Inflammatory macrophage treated with lipopolysaccharide for 4 hours (primary cell): ENCODE measurements at places on chromosomes 13 and 19.

DNA sequence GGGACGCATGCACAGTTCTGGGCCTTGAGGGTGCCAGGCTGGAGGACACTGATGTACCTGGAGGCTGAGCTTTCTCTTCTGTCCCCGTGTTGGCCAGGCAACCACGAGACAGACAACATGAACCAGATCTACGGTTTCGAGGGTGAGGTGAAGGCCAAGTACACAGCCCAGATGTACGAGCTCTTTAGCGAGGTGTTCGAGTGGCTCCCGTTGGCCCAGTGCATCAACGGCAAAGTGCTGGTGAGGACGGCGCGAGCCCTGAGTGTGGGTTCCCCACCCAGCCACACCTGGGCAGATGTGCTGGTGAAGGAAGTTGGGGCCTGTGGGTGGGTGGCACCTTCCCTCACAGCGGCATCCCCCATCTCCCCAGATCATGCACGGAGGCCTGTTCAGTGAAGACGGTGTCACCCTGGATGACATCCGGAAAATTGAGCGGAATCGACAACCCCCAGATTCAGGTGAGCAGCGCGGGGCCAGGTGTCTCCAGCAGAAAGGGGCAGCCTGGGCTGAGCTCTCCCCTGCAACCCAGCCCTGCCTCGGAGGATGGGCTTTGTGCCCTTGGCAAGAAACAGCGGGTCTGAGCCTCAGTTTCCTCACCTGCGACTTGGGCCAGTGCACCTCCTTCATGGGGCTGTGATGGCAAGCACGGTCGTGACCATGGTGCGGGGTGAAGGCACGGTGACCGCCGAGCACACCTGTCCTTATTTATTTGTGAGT lies 26.2 kb downstream of the CCDC8 start:
- no peak for DNase-seq

DNA sequence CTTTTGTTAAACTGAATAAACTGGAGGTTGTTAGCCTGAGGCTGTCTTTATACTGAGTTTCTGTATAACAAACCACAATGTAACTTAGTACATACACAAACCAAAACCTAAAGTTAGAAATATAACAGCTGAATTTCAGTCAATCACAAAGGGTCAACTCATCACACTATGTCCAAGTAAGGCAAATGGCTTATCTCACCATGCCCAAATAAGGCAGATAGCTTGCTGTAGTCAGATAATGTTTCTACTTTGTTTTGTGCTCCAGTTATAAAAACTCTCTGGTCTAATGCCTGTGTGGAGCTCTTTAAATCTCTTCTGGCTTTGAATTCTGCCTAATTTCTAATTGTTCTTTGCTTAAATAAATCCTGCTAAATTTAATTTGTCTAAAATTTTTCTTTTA lies 1323.4 kb upstream of the ATXN8OS start:
- DNase-seq: no peak

GRCh38 chr13:75736173-75736572 lies 100.0 kb downstream of the LMO7 start:
- no peak for DNase-seq

DNA sequence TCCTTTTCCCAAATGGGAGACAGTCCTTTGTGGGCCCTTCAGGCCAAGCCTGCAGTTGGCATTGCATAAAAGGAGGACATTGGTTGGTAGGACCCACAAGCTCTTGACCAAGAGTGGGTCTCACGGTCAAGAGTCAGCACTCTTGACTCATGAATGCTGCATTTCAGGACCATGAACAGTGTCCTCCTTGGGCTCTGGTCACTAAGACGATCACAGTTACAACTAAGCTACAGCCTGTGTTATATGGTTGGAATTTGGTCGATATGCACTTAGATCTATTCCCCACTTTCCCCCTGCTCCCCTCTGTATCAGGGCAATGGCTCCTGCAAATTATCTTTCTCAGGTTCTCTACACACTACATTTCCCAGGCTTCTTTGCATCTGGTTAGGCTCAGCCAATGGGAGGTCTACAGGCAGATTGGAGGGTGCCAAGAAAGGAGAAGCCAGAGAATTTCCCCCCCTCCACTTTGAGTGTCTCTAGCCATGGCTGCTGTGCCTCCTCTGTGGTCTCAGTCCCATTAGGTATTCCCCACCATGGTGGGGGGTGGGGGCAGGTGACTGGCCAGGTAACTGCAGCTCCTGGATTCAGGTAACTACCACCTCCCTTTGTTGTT lies 3.1 kb upstream of the OLFM2 start:
- no peak for DNase-seq

DNA sequence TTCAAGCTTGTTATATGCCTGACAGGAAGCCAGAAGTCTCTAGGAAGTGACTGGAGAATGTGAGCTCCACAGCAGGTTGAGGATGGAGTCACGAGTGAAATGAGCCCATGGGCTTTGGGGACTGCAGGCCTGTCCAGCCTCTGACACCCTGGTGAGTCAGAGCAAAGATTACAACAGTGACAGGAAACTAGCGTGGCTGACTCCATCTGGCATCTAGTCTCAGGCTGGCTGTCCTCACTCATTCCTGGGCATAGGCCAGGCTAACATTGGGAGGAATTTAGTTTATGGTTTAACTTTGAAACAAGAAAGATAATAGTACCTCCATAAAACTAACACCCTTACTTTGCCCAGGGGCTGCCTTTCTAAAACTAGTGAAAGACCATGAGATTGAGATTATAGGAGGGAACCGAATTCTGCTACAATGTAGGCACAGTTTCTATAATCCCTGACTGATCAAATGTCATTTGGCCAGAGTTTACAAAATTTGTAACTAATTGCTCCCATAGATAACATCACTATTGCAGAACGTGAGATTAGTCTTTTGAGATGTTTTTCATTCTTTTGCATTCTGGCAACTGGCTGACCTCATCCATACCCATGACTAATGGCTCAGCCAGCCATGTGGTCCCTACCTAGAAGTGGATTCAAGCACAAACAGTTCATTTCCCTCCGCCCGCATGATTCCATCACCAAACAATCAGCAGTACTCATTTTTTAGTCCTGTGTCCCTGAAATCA lies 28.4 kb downstream of the PSG1 start:
- DNase-seq: peak; percentile 19

DNA sequence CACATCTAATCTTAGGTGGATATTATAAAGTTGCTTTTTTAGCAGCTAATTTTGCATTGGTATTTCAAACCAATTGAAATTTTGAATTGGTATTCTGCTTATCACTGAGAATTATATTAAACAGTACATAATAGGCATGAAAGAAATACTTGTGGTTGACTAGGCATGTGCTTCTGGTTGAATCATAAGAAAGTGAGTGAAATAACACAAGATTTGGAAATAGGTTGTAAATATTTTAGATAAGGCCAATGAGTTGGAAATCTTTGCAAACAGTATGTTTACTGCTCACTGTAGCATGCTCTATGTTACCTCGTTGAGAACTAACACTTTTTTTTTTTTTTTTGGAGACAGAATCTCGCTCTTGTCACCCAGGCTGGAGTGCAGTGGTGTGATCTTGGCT lies 66.8 kb upstream of the RFC3 start:
- no peak for DNase-seq

- DNase-seq: peak; percentile 15
Measured at GRCh38 chr13:77506874-77507273, 28.6 kb upstream of the SCEL start.

GRCh38 chr19:17158584-17158983 lies 56.6 kb upstream of the USE1 start:
- DNase-seq: no peak

DNA sequence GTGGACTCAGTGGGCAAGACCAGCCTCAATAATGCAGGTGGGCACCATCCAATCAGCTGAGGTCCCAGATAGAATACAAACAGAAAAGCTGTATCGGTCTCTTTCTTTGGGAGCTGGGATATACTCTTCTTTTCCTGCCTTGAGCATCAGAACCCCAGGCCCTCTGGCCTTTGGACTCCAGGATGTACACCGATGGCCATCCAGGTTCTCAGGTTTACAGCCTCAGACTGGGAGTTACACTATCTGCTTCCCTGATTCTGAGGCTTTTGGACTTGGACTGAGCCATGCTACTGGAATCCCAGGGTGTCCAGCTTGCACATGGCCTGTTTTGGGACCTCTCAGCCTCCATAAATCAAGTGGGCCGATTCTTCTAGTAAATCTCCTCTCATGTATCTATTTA lies 27.6 kb upstream of the USP12 start:
- DNase-seq: no peak

GRCh38 chr13:57716295-57716694 lies 84.8 kb downstream of the PCDH17 start:
- DNase-seq: no peak

DNA sequence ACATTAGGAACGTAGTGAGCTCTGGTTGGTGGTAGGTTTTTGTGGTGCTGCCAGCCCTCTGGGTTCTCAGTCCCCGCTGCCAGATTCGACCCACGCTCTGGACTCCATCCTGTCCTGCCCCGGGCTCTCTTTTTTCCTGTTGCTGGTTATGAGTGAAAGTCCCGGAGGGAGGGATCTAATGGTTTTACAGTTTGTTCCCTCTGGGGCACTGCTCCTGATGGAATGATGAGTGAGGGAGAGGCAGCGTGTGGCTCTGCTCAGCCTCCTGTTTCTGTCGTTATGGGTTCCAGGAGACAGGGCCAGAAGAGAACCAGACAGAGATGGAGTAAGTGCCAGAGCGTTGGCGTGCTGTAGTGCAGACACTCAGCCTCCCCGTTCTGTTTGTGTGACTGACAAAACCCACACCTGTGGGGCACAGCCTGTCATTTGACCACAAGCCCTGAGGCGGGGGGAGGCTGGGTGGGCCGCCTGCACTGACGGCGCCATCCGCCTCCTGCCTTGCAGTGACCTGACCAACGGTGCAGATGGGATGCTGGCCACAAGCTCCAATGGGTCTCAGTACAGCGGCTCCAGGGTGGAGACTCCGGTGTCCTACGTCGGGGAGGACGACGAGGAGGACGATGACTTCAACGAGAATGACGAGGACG lies 18.3 kb downstream of the ATP4B start:
- DNase-seq: no peak

DNA sequence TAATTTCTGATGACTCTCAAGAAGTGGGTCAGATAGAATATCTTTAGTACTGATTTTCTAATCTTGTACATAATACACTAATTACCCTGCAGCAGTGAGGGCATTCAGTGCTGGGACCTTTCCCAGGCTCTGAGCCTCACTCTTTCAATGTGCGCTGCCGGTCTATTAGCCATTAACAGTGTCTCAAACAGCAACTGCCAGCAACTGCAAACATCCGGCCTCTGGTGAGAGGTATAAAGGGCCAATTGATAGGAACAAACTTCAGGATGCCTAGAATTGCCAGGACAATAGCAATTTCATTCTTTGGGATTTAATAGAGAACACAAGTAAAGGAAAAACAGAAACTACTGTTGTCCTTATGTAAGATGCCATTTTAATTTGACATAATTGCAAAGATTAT lies 604.4 kb upstream of the SPRY2 start:
- no peak for DNase-seq

DNA sequence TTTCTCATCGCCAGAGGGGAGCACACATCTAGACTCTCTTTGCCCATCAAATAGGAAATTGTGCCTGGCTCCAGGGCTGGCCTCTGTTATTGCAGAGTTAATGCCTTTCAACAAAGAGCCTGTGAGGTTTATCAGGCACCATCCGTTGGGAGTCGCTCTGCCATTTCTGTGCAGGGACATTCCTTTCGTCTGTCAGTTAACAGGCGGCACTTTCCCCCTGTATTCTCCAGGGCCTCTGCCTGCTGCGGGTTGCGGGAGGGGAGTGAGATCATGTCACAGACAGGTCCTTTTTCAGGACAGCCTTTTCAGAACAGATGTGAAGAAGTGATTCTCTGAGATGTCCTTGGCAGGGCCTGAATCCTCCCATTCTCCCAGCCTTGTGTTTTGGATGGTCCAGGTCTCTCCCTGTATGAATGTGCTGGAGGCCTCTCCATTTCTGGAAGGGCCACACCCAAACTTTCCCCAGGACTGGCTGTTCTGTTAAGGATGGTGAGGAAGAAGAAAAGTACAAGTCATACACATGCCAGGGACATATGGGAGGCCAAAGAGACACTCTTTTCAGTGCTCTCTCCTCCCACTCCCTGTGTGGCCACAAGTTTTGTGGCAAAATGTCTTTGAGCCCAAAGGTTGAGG lies 14.9 kb downstream of the SERP2 start:
- no peak for DNase-seq

DNA sequence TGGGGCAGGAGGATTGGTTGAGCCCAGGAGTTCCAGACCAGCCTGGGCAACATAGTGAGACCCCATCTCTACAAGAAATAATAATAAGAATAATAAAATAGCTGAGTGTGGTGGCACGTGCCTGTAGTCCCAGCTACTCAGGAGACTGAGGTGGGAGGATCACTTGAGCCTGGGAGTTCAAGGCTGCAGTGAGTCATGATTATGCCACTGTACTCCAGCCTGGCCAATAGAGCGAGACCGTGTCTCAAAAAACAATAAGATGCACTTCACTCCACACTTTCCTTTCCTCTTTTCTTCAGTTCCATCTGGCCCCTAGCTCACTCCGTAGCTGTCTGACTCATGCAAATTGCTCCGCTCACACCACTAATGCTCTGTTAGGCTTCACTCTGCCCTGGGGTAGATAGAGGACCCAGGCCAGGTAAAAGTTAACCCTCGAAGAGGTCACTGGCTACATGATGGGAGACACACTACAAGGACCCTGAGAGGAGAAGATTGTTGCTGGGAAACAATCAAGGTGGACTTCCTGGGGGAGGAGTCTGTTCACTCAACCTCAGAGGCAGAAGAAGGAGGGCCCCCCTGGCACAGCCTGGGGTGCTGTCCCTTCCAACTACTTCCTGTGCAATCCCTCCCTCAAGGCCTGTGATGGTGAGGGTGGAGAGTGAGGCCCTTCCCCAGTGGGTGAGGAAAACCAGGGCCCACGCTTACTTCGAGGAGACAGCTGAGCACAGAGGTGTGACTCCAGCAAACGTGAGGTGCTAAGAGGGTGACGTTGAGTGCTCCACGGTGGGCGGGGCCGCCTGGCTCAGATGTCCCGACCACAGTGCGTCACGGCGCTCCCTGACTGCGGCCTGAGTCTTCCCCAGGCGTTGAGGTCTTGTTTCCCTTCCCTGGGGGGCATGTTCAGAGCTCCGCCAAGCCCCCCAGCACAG lies 8.8 kb upstream of the TNFSF9 start:
- DNase-seq: peak; percentile 94

DNA sequence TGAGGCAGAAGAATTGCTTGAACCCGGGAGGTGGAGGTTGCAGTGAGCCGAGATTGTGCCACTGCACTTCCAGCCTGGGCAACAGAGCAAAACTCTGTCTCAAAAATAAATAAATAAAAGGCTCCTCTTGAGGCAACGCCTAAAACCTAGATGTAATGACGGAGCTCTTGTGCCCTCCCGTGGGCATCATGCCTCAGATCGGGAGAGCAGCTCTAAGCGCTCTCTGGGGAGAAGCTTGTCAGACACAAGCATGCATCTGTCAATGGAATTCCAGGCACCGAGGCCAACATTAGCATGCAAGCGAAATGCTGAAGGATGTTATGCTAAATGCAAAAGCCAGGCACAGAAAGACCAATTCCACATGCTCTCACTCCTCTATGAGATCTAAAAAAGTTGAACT lies 45.6 kb upstream of the MRI1 start:
- DNase-seq: no peak

- no peak for DNase-seq
Measured at GRCh38 chr19:4684312-4685095, 14.4 kb upstream of the MYDGF start.
